Common myeloid progenitor, CD34-positive (primary cell): ENCODE measurements at places on chromosomes 2 and 18.
A peak's percentile ranks its signal among the peaks of the same experiment; 100 is the strongest.

DNA sequence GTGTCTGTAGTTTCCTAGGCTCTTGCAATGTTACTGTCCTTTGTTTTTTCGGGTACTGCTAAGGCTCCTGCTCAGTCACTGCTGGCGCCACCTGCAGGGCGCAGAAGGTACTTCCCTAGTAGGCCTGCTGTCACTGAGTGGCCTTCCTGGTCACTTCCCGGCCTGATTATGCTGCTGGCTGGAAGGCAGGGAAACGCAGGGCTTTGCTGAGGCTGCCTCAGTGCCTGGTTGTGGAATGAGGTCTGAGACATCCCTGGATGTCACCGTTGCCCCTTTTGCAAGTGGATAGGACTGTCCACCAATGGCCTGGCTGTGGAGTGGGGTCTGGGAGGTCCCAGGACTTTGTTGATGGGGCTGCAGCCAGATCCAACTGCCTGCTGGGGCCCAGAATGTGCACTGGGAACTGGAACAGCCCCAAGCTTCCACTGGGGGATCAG is 13.1 kb downstream of the DAW1 start:
- peak; percentile 61 for DNase-seq

DNA sequence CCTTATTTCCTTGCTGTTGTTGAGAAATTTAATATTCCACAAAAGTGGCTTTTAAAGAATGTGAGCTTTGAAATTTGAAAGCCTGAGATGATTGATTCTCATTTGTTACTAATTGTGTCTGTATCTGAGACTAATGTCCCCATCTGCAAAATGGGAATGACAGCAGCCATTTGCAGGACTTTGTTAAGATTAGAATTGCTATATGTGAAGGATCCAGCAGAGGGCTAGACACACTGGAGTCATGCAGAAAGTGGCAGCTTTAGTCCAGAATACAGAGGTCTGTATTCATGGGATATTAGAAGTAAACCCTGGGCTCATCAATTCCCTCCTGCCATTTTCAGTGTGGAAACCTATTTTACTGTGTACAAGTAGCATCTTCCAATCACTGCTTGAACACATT is 296.5 kb upstream of the GYPC start:
- DNase-seq, result peak; percentile 3

DNA sequence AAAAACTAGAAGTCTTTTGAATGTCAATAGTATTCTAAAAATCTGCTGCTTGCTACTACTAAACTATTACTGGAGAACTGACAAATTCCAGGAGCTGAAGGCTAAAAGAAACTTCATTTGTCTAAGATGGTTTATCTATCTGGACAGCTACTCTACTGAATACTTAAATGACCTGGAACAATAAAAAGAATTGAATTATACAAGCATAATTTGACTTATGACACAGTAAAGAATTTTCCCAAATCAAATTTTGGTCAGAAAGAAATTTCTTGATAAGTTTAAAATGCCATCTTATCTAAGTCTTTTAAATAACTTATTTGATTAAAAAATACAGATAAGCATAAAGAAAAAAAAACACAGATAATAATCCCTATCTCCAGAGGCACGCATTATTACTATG is 80.2 kb upstream of the ITGA4 start:
- no peak for DNase-seq

DNA sequence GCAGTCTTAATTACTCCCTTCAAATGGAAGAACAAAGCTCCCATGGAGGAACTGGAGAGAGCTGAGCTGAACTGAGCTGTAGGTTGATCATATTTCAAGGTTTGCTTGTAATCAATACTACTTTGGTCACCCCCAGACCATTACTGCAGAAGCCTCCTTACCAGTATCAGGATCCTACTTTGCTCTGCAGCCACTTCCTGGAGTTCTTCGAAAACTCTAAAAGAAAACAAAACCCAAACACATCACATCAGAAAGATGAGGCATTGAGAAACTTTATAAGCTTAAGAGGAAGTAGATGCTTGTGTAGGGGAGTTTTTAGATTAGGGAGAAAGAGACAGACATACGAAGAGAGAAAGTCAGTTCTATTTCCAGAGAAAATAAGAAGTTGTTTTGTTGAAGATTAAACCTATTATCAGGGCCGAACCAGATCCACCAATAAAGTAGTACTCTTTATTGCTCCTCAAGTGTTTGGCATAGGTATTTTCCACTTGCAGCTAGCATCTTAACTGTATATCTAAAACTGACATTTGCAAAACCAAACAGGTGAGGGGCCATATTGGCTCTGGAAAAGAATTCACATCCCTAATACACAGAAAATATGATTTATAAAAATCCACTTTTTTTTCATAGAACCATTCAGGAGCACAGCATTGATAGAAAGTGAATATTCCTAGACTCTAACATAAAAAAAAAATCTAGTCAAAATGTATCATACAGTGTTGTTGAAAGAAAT is 166.9 kb upstream of the KLF7 start:
- peak; percentile 51 for DNase-seq

- DNase-seq, result no peak
These were observed 12.2 kb downstream of the MYOM1 start for GRCh38 chr18:3207565-3207964.
